Mammary epithelial cell (primary cell): ENCODE measurements at places on chromosomes 12 and 14. TPM values are rescaled to one million over a fixed set of nuclear protein-coding genes. Genes with fewer than 3 reads are reported as not detected.

CLEC4A gene
- total RNA-seq: 0.17 TPM

KLHL33 gene
- total RNA-seq: not detected in 2 replicates

PZP gene
- not detected for total RNA-seq

LALBA gene
- not detected in 2 replicates for total RNA-seq

LYZ gene
- total RNA-seq: not detected

CMA1 gene
- not detected in 2 replicates for total RNA-seq

FAM186B gene
- 0.29 and 0.35 TPM in 2 replicates for total RNA-seq

AKAP3 gene
- 1.1 and 1.5 TPM in 2 replicates for total RNA-seq

HCAR3 gene
- 0.33 TPM for total RNA-seq

ACSM4 gene
- total RNA-seq: not detected

KCNK10 gene
- total RNA-seq: 0.21 and 0.27 TPM in 2 replicates

M6PR gene
- total RNA-seq: 165 TPM

IRAK3 gene
- 0.50 TPM for total RNA-seq

CISTR gene
- not detected in 2 replicates for total RNA-seq

AQP5 gene
- total RNA-seq: 0.50 TPM

MYF5 gene
- total RNA-seq: not detected in 2 replicates

C14orf180 gene
- total RNA-seq: not detected in 2 replicates
